ENCODE measurements at places on chromosomes 7 and 10. TPM values are rescaled to one million over a fixed set of nuclear protein-coding genes. Genes with fewer than 3 reads are reported as not detected.

NAPEPLD gene
- 6.0 TPM for total RNA-seq

CCDC6 gene
- 24.7 TPM for total RNA-seq

UTF1 gene
- total RNA-seq = not detected

DNA sequence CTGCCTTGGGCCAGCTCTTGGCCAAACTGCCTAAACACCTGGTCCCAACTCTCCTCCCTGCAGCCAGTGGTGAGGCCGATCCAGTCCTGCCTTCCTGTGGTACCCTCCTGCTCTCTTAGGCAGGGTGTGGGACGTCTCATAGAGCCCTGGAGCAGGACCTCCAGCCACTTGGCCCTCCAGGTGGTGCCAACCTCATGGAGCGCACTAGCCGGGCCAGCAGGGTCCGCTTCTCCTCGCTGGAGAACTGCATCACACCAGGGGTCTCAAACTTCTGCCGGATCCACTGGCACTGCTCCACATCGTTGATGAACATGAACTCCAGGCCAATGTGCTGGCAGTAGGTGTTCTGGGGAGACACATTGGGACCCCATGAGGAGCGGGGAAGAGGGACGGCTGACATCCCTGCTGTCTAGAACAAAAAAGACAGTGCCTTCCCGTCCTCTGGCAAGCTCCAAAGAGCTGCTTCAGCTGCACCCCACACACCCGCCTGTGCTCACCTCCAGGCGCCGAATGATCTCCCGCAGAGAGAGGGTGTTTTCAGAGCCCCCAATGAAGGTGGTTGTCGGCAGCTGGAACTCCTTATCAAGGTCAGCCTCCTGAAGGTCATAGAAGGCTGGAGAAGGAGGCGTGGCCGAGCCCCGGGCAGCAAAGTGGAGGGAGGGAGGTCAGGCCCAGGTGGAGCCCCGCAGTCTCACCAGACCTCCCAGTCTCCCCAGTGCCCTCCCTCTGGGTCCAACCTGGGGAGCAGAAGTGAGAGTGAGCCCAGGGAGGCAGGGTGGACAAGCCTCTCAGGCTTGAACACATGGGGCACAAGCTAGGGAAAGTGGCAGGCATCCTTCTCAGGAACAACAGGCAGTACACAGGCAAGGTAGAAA, 10.2 kb downstream of the OGDHL start:
- H3K27me3 ChIP-seq = no peaks in the 10 kb centered on the region
- no peak overlapping the region for H3K4me3 ChIP-seq
- H3K4me1 ChIP-seq = no peaks in the 10 kb centered on the region
- H3K27ac ChIP-seq = no peak overlapping the region
- DNase-seq = no peak

DNA sequence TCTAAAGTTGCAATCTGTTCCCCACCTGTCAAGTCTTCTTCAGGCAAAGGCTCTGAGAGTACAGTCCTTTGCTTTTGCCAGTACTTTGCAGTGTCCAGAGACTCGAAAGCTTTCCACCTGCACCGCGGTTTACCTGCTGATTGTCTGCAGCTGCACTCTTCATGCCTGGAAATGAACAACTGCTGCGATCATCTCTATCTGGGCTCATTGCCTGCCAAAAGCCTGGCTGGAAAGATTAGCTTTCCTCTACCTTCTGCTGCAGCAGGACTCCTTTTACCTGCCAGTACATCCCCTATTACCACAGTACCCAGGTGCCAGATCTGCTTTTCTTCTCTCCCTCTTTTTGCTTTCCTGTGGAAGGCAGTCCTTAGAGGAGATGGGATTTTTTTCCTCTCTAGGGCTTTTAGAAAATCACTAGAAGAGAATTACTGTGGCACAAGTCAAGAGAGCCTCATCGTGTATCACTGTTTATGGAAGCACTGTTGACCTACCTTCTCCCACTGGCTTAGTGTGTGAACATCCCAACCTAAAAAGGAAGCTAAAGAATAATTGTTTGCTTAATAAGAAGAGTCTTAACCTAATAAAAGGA, 2.2 kb downstream of the STRIP2 start:
- H3K27me3 ChIP-seq = no peaks in the 10 kb centered on the region
- no peak overlapping the region for H3K27ac ChIP-seq
- no peak for DNase-seq
- H3K4me3 ChIP-seq = no peak overlapping the region
- peaks cover 4% of the 10 kb centered on the region for H3K4me1 ChIP-seq
- H3K36me3 ChIP-seq = no peaks in the 10 kb centered on the region

GRCh38 chr10:119176166-119176565, 2.4 kb downstream of the PRDX3 start:
- H3K27ac ChIP-seq = no peak overlapping the region
- no peaks in the 10 kb centered on the region for H3K4me1 ChIP-seq
- peaks cover 3% of the 10 kb centered on the region for H3K36me3 ChIP-seq
- DNase-seq = no peak
- no peaks in the 10 kb centered on the region for H3K27me3 ChIP-seq

DNA sequence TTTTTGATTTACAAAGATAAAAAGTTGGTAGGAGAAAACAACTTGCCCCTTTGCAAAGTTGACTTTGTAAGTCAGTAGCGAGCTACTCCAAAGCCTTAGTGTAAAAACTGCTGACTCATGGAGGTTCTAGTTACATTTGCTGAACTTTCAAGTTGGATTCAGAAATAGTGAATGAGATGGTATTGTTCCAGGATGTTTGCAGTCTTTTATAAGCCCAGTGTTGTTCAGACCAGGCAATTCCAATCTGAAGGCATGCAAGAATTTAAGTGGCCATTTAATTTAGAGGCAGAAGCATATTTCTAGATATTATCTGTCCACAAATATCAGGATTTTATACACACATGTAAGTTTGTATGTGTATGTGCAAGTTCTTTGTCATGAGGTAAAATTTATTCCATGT, 21.6 kb downstream of the TES start:
- H3K27ac ChIP-seq = no peak overlapping the region
- H3K4me1 ChIP-seq = peaks cover 46% of the 10 kb centered on the region
- DNase-seq = no peak
- no peak overlapping the region for H3K4me3 ChIP-seq

- H3K4me1 ChIP-seq = no peaks in the 10 kb centered on the region
- no peak for DNase-seq
- H3K27ac ChIP-seq = no peak overlapping the region
- no peaks in the 10 kb centered on the region for H3K36me3 ChIP-seq
Observed at GRCh38 chr10:60742512-60742911, 35.8 kb upstream of the CDK1 start.
